Activated T-cell treated with anti-CD3 and anti-CD28 coated beads, Interleukin-2, amount 50 U/mL, for 72 hours (primary cell): ENCODE measurements at places on chromosomes 5 and 9. TPM values are rescaled to one million over a fixed set of nuclear protein-coding genes. Genes with fewer than 3 reads are reported as not detected.

Gene TAF11L5
- not detected for total RNA-seq

Gene SPATA31C2
- not detected for total RNA-seq

Gene SLC4A9
- 0.07 TPM for total RNA-seq

Gene SOX30
- total RNA-seq = 0.34 TPM

DNA sequence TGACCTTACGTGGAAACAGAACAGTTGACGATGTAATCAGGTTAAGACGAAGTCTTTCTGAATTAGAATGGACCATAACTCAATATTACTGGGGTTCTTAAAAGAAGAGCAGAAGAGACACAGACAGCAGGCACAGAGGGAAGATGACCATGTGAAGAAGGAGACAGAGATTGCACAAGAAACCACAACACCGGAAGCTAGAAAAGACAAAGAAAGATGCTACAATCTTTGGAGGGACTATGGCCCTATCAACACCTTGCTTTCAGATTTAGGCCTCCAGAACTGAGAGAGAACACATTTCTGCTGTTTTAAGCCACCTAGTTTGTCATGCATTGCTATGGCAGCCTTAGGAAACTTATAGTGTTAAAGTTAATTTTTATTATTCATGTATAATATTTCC, 27.1 kb downstream of the CDH9 start:
- DNase-seq = no peak

GRCh38 chr9:101014566-101014965, 14.0 kb upstream of the PLPPR1 start:
- no peak for DNase-seq

DNA sequence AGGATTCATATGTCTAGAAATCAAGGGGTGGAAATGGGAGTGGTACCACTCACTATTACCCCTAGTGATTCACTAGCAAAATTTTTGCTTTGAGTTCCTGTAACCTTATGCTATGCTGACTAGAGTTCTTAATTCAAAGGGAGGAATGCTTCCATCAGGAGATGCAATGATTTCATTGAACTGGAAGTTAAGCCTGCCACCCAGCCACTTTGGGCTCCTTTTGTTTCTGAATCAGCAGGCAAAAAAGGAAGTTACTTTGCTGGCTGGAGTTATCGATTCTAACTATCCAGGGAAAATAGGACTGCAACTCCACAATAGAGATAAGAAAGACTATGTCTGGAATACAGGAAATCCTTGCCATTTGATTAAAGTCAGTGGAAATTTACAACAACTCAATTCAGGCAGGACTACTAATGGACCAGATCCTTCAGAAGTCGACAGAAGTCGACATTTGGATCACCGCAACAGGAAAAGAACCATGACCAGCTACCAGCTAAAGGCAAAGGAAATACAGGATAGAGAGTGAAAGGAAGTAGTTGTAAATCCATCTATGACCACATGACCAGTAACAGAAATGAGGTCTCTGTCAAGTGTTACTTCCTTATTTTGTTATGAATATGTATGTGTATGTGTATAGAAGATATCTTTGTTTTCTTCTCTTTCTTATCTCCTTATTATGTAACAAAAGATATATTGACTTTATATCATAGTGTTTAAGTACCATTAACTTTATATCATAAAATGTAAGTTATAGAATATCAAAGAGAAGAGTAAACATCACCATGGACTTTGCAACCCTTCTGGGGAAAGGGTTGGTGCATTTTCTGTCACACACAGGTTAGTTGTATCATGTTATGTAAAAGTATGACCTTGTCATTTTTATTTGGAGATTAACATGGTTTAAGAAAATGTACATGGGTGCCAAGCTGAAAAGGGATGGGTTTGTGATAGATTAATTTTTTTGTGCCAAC, 198.7 kb upstream of the HAPLN1 start:
- no peak for DNase-seq

DNA sequence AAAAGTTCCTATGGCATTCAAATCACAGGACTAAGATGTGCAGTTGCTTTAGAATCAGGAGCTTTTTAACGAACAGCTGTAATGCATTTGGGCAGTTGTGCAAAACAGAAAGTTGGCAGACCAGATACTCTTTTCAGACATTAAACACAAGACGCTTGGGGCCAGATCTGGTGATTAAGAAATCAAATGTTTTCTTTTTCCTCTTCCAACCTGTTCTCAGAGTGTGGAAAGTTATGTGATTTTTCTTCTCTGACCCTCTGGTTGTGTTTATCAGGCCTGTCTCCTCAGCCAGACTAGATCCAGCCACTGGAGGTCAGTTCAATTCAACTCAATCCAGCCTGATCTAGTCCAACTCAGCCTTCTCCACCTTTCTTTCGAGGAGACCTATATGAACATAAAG, 298.5 kb upstream of the PCSK5 start:
- no peak for DNase-seq

- DNase-seq = no peak
These were observed 73.7 kb downstream of the ZNF462 start for GRCh38 chr9:106936680-106937079.

DNA sequence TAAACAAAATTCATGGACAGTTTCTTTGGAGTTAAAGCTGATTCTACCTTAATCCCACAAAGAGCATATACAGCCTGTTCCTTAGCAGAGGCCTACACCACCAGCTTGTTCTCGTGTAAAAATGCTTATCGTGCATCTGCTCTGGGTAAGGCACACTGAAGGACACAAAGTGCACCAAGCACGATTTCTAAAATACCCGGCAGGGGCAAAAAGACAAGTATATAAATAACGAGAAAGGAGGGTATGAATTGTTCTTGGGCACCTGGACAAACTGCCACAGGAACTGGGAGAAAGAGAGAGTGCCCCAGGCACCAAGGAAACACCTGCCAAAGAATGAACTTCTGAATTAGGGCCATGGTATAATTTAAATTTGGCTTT, 25.3 kb downstream of the NSUN2 start:
- no peak for DNase-seq

DNA sequence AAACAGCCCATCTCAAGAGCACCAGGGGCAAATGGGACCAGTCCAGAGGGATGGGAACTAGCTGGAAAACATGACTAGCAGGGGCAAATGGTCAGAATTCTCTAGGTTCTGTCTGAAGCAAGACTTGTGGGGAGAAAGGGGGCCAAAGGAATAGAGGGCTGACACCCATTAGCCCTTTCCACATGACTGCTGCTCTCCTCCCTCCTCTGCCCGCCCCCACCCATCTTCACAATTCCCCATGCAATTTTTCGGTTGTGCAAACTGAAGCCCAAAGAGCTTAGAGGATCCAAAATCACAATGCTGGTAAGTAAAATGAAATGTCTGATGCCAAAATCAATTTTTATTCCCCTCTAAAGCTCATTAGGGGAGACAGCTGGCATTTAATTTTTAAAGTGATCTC, 207.1 kb downstream of the DCP2 start:
- no peak for DNase-seq
